ENCODE measurements at places on chromosomes 6 and 20. TPM values are rescaled to one million over a fixed set of nuclear protein-coding genes. Genes with fewer than 3 reads are reported as not detected.

The SMLR1 gene
- not detected for total RNA-seq

The CD83 gene
- 110 TPM for total RNA-seq

The OR12D3 gene
- total RNA-seq: not detected

- DNase-seq: no peak
- H3K27ac ChIP-seq: no peak overlapping the region
- H3K4me3 ChIP-seq: no peak overlapping the region
- H3K4me1 ChIP-seq: no peaks in the 10 kb centered on the region
- no peaks in the 10 kb centered on the region for H3K36me3 ChIP-seq
- H3K27me3 ChIP-seq: no peaks in the 10 kb centered on the region
Observed at GRCh38 chr6:16038938-16039337, 89.9 kb upstream of the MYLIP start.

DNA sequence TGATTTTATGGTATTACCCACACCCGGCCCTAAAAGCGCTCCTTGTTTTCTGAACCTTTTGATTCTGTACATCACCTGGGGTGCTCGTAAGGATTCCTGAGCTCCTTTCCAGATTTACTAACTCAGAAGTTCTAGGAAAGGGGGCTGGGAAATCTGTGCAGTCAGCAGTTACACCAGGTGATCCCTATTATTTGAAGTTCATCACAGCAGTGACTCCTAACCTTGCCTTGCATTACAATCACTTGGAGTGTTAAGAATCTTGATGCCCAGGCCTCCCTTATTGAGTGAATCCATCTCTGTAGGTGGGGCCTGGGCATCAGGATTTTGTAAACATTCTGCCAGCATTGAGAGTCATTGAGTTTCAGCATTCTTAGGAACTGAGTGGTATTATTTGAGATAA is 44.7 kb downstream of the BMP6 start:
- DNase-seq: no peak
- no peaks in the 10 kb centered on the region for H3K4me1 ChIP-seq
- no peaks in the 10 kb centered on the region for H3K27me3 ChIP-seq
- H3K4me3 ChIP-seq: no peak overlapping the region
- H3K27ac ChIP-seq: no peak overlapping the region

DNA sequence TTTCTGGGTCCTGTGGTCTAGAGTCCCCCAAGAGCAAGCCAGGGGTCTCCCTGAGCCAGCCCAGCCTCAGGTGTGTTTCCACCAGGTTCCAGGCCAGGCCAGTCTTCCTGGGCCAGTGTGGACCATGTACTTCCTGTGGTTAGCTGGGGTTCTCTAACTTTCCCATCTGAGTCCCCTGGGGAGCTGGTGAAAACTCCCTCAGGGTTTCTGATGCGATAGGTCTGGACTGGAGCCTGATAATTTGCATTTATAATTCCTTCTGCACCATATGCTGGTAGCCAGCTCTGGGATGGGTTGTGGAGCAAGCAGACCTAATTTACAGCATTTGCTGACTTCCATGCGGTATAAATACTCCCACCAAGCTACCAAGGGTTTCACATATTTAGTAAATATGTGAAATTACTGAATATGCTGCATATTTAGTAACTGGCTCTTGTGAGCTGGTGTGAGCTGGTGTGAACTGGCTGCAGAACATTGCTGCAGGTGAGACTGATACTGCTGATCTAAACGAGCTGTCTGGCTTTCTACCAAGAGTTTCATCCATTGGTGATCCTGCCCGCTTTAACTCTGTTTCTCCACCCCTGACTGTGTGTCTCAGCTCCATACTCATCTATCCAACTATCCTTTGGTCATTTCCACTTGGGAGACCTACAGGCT is 62.6 kb downstream of the RIN2 start:
- H3K4me3 ChIP-seq: no peak overlapping the region
- no peaks in the 10 kb centered on the region for H3K4me1 ChIP-seq
- no peaks in the 10 kb centered on the region for H3K27me3 ChIP-seq
- no peak for DNase-seq
- H3K36me3 ChIP-seq: no peaks in the 10 kb centered on the region

DNA sequence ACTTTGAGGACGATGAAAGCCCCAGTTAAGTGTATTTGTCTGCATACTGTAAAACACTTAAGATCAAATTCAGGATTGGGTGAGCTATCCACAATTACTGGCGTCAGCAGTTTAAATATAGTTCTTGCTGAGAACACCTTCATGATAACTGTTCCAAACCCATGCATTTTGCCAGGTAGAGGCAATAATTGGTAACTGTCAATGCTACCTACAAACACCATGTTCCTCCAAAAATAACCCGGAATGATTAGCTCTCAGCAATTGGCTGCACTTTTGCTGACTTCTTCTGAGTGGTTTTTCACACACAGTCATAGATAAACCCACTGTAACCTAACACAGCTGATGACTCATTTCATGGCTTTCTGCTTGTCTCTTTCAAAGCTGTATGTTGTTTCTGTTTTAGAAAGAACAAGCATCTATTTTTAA is 1358.6 kb upstream of the GJE1 start:
- no peaks in the 10 kb centered on the region for H3K4me1 ChIP-seq
- no peaks in the 10 kb centered on the region for H3K27me3 ChIP-seq
- no peak overlapping the region for H3K27ac ChIP-seq
- H3K36me3 ChIP-seq: no peaks in the 10 kb centered on the region
- DNase-seq: no peak

DNA sequence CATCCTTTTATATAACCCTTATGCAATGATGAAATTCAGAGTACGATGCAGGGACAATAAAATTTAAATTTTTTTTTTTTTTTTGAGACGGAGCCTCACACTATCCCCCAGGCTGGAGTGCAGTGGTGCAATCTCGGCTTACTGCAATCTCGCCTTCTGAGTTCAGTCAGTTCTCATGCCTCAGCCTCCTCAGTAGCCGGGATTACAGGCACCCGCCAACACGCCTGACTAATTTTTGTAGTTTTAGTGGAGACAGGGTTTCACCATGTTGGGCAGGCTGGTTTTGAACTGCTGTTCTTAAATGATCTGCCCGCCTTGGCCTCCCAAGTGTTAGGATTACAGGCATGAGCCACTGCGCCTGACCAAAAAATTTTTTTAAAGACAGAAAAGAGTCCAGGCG is 15.2 kb downstream of the MTO1 start:
- H3K36me3 ChIP-seq: peaks cover 66% of the 10 kb centered on the region
- no peak overlapping the region for H3K27ac ChIP-seq
- no peaks in the 10 kb centered on the region for H3K27me3 ChIP-seq
- H3K4me1 ChIP-seq: no peaks in the 10 kb centered on the region

DNA sequence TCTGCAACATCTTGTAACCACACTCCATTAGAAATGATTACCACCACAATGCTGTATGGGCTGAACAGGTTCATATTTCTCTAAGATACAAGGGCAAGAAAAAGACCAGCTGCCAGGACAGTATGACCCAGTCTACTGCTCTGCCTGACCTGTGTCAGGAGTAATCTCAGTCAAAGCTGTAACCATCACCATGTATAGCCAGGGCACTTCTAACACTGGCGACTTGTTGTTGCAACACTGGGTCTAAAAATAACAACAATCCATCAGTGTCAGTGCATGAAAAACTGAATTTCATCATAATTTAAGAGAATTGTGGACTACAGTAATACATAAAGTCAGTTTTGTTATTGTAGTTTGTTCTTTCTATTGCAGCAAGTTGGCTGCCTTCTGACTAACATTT is 738.6 kb upstream of the ADGRB3 start:
- DNase-seq: no peak
- no peaks in the 10 kb centered on the region for H3K27me3 ChIP-seq
- H3K4me1 ChIP-seq: no peaks in the 10 kb centered on the region
- H3K4me3 ChIP-seq: no peak overlapping the region
- no peaks in the 10 kb centered on the region for H3K36me3 ChIP-seq

DNA sequence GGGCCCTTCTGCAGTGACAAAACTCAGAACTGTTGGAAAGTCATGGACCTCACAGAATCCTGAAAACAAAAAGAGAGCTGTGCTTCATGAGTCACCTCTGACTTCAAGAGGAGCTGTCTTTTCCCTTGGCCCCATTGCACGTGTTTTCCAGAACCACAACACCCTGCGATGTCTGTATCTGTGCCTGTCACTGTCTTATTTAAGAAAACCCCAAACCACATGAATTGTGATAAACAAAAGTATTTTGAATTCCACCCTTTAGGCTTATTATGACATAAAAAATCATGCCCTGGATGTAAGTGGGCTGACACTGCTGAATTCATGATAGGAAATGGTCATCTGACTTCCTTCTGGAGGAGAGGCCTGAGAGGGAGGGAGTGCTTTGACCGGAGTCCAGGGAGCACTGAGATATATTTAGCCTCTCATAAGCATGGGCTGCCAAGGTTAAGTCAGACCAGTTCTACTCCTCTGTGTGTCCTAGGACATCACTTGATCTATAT is 96.4 kb upstream of the DUSP22 start:
- no peak overlapping the region for H3K27ac ChIP-seq
- peaks cover 18% of the 10 kb centered on the region for H3K4me1 ChIP-seq
- no peak overlapping the region for H3K4me3 ChIP-seq
- no peaks in the 10 kb centered on the region for H3K36me3 ChIP-seq
